ENCODE measurements at places on chromosomes 4 and X.

- no peak for DNase-seq
These were observed 97.1 kb upstream of the BMPR1B start for GRCh38 chr4:94660614-94661013.

DNA sequence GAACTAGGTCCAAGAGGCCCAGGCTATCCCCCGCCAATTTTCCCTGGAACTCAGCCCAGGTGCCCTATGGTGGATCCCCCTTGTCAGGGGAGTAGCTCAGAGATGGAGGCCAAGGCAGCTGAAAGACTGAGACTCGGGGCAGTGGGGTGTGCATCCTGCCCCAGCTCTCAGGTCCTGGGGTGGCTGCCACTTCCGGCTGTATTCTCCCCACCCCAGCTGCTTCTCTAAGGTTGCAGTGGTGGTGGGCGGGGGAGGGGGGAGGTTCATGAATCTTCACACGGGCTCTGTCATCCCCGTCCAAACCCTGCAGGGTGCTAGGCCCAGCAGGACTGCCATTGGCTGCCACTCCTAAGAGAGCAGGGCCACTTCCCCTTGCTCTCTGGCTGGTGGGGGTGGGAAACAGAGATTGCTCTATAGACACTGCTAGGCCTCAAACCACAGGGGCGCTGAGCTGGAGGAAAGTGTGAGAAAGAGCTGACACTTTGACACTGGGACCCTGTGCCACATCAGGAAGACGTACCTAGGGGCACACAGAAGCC, 1.5 kb downstream of the SASH3 start:
- peak; percentile 90 for DNase-seq

DNA sequence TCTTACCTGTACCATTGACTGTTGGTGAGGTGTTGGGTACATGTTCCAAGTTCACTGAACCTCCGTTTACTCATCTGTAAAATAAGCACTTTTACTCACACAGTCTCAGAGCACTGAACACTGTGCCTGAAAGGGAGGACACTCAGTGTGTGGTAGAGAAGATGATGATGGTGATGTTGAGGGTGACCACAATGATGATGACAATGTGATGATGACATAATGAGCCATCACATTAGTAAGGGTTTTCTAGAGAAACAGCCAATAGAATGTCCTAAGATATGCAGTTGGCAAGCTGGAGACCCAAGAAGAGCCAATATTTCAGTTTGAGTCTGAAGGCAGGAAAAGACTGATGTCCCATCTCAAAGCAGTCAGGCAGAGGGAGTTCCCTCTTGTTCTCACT, 315.4 kb upstream of the IGFBP7 start:
- DNase-seq: no peak

- DNase-seq: no peak
These were observed 164.9 kb upstream of the KLF3 start for GRCh38 chr4:38499101-38499500.

DNA sequence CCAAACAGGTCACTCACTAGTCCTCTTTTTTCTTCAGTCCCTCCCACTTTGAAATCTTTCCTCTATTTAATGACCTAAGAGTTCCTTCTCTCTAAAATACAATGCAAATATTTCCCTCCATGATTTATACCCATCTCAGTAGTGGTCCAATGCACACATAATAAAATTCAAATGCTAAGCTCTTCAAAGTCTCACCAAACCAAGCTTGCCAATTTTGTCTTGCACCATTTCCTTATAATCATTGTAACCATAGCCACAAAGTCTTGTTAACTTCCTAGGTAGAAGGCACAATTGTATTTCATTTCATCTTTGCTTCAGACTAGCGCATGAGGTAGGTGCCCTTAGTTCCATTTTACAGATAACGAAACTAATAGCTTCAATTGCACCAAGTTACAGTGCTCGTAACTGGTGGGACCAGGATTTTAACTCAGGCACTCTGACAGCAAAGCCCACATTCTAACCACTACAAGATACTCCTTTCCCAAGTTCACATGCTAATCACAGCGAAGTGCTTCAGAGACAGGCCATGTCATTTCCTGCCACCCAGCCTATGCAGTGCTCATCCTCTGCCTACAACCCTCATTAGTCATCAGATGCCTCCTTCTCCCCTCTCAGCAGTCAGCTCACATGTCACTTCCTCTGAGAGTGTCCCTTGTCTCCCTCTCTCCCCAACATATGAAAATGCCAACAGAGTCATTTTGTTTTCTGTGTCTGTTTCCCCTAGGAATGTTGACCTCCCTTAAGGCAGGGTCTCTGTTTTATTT, 66.9 kb upstream of the PPARGC1A start:
- DNase-seq: no peak

- no peak for DNase-seq
These were observed 278.3 kb downstream of the PCDH18 start for GRCh38 chr4:137253949-137254348.

Measured in activated effector memory CD4-positive, alpha-beta T cell treated with anti-CD3 and anti-CD28 coated beads, Interleukin-2, amount 50 U/mL, for 16 hours (primary cell).